ENCODE measurements at places on chromosomes 1 and 21.

- no peak for DNase-seq
These were observed 181.5 kb upstream of the C1orf105 start for GRCh38 chr1:172238965-172239364.

- peak; percentile 40 for DNase-seq
These were observed 15.1 kb downstream of the BLACAT1 start for GRCh38 chr1:205440476-205441317.

- no peak for DNase-seq
These were observed 1030.3 kb upstream of the ADGRL4 start for GRCh38 chr1:80036690-80037432.

DNA sequence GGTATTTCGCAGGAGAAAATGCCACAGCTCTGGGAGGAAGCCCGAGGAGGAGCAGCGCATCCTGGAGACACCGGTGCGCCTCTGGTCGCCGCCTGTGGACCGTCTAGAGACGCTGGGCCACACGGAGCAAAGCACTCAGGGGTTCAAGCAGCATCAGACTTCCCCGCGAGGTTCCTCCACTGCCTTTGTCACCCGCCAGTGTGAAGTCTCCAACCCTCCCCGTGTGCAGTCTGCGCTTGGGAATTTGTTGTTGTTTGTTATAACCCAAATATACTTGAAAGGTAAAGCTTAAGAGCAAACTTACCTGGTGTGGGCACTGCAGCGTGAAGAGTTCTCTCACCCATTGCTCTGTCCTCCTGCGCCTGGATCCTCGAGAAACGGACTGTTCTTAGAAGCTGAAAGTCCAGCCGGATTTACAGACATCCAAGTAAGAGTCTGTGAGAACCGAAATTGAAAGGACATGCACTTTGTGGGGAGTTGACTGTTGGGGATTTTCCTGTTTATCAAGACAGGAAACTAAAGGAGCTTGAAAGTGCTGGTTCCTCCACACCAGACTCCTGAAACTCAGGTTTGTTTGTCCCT lies at the start of gene GBP4:
GBP4 (minus strand) TSS at position 452 of the 582 bp plus-strand sequence; CDS start at position 344, 108 bp downstream.
- DNase-seq, result peak; percentile 28

- DNase-seq, result no peak
These were observed 35.8 kb downstream of the PLEKHA6 start for GRCh38 chr1:204323887-204324286.

GRCh38 chr1:94103608-94104007 lies 17.3 kb downstream of the ABCA4 start:
- no peak for DNase-seq

DNA sequence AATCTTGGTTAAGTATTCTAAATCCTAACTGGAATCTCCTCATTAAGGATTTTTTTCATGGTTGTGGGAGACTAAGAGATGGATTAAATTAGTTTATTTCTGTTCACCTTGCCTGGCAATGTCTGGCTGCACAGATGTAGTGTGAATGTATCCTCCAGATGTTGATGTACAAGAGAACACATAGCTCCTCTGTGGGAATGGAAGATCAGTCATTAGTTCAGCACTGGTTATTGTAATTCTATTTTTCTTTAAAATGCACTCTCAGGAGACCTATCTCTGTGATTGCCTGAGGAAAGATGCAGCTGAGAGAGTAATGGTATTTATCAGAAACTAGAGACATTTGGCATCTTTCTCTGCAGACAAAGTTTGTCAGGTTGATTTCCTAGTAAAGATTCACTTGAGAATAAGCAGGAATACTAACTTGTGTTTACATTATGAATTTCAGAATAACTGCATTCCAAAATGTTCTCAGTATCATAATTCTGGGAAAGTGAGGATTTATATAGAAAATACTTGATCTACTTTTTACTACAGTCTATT lies 178.6 kb downstream of the GIPC2 start:
- no peak for DNase-seq

- no peak for DNase-seq
These were observed 20.2 kb downstream of the NFYC start for GRCh38 chr1:40711465-40712404.

DNA sequence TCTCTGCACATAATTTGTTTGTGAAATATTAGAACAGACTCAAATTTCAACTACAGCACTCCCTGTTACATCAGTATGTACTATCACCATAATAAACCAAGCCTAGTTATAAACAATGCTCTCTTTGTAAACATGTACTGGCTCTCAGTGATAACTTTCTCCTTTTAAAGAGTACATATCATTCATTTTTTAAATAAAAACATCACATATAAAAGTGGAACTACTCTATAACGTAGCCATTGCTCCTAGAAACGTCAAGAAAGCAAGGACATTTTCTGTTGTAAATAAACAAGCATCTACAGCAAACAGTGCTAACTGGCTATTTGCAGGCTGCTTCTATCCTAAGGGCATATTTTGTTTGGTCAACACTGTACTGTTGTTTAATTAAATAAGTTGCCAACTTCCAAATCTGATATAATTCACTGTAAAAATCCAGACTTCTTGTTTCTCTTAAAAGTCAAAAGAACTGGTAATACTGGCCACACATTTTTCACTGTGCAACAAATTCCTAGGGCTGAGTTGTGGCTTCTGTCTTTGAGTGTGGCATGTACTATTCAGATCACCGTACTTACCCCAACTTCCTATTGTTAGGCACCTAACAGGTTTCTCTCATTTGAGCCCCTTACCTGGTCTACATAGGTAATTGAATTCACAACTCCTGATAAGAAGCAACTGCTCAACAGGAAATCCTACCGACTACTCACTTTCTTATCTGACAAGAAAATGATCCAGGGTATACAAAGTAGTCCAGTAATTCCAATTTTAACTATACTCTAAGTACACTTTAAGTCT lies 111.9 kb downstream of the DENND1B start:
- no peak for DNase-seq
